ENCODE measurements at places on chromosomes 11 and 22. TPM values are rescaled to one million over a fixed set of nuclear protein-coding genes. Genes with fewer than 3 reads are reported as not detected.

The CHRM1 gene
- not detected for total RNA-seq

- no peak for DNase-seq
Observed at GRCh38 chr22:46674906-46675305, 54.7 kb downstream of the GRAMD4 start.

The FGF4 gene
- not detected for total RNA-seq

DNA sequence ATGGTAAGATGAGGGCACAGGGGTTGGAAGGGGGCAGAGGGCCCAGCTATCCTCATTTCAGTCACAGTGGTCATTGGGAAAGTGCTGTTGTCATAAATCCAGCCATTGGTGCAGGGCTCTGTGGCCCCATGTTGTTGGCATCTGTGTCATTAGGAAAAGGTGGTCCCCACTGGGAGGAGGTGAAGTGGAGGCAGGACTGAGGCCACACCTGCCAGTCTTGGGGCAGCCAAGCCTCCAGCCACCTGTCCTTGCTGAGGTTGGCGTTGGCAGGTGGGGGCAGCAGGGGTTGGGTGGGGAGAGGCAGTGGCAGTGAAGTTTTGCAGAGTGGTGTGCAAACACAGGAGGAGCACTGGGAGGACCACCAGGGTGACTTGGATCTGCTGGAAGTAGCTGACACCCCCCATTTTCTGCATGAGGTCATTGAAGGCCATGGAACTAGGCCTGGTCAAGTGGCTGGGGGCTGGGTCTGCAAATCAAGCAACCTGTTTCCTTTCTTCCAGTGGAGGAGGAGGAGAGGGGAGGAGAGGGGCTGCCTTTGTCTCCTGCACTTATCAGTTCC is 25.3 kb downstream of the SLC22A6 start:
- no peak for DNase-seq

DNA sequence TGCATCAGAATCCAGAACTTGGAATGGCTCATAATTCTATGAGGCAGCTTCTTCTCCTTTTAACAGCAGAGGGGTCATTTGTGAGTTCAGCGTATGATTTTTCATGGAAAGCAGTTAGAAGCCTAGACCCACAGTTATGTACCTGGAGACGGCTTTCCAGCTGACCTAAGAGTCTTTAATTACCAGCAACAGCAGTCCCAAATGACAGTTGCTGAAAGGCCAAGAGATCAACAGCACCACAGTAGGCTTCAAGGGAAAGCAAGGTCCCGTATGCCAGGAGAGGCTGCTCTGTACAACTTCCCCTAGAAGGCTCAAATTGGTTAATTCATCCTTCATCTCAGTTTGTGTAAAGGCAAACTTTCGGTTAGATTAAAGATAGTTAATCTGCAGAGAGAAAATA is 363.0 kb downstream of the SOX6 start:
- DNase-seq = no peak

The TPST2 gene
- 24.5 TPM for total RNA-seq

DNA sequence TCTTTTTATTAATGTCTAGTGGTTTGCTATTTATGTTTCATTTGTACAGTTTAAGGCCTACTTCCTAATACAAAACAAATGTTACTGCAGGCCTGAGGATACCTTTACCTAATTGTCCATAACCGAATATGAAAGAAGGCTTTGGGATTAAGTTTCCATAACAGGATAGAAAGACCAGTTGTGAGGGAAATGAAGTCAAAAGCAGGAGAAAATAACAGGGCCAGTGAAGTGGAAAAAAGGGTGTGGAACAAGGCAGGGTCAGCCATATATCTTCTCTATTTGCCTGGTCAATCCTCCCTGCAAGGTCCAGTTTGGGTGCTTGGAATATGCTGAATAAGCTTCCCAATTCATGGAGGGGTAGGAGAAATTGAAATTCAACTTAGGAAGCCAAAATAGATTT is 211.5 kb downstream of the SWAP70 start:
- no peak for DNase-seq

- no peak for DNase-seq
Observed at GRCh38 chr11:110513259-110513801, 83.6 kb downstream of the FDX1 start.

DNA sequence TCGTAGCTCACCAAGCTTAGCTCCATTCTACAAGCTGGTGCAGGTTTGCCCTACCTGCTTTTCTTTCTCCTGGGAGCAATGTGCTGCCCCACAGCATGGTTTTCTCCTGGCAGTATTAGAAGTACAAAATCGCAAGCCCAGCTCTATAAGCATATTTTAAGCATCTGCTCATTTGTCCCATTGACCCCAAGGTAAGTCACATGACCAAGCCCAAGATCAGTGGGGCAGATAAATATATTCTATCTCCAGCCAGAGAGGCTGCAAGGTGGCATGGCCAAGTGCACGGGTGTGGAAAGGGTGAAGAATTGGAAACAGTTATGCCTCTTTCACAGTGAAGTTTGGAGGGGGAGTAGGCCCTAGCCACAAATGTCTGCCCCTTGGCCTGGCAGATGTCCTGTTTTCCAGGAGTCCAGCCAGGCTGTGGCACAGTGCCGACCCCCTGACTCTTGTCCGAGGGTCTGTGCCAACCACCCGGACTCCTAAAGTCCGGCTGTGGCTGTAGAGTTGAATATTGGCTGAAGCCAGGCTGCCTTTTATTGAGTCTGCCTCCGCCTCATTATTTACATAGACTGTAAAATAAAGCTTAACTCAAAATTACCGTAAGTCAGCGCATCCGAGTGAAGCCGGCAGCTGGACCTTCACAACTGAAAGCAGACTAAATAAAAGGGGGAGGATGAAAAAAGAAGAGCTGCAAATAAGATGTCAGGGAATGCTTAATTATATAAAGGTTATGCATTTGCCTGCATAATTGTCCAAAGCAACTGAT is 165.7 kb downstream of the COMMD9 start:
- no peak for DNase-seq

DNA sequence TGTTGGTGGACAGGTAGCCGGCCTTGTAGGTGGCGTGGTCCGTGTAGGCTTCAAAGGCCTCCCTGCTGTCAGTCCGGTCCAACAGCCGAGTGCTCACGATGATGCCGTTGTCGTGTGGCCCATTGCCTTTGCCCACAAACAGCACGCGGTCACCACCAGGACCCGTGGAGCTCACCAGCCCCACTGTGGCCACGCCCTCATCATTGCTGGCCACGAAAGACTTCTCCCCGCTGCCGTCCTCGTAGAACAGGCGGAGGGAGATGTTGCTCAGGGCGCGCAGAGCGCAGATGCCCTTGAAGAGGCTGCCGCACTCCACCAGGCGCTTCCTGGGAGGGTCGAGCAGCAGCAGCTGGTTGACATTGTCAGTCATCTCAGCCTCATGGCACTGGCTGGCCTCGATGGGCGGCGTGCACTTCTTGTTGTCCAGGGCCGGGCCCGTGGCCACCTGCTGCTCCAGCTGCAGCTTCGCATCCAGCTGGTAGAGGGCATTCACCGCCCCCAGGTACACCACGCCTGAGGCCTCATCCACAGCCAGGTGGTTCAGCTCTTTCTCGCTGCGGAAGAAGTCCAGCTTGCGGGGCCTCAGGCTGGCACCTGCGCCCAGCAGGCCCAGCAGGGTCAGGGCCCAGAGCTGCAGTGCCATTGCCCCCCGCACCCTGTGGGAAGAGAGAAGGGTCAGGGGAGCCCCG is 17.4 kb downstream of the PLXNB2 start:
- no peak for DNase-seq

GRCh38 chr22:31567702-31568101 is 71.4 kb downstream of the SFI1 start:
- DNase-seq = no peak

The IL18 gene
- total RNA-seq = 11.3 TPM

DNA sequence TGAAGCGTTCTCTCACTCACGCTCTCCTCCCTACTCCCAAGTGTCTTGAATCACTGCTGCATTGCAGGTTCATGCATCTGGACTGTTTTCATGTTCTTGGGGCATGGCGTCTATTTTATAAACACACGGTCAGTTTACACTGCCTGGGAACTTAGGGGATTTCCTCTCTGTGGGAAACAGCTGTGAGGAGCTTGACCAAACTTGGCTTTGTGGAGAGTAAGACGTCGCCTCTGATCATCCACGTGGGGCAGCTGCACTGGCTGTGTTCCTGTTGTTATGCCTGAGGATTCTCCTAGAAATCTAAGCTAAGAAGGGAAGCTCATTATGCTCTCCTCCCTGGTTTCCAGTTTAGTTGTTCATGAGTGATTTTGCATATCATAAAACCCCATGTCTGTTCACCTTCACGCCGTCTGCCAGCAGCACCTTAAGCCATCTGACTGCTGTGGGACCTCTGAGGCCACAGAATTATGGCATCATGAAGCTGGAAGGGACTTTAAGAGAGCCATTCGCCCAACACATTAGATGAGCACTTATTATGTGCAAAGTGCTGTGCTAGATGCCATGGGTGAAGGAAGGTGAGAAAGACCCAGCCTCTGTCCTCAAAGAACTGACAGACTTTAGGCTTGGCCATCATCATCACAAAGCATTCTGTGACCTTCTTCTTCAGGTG is 38.8 kb upstream of the POU2AF1 start:
- no peak for DNase-seq

- DNase-seq = no peak
Observed at GRCh38 chr11:107951155-107951554, 22.9 kb downstream of the RAB39A start.

The FOLR2 gene
- 66.4 TPM for total RNA-seq

DNA sequence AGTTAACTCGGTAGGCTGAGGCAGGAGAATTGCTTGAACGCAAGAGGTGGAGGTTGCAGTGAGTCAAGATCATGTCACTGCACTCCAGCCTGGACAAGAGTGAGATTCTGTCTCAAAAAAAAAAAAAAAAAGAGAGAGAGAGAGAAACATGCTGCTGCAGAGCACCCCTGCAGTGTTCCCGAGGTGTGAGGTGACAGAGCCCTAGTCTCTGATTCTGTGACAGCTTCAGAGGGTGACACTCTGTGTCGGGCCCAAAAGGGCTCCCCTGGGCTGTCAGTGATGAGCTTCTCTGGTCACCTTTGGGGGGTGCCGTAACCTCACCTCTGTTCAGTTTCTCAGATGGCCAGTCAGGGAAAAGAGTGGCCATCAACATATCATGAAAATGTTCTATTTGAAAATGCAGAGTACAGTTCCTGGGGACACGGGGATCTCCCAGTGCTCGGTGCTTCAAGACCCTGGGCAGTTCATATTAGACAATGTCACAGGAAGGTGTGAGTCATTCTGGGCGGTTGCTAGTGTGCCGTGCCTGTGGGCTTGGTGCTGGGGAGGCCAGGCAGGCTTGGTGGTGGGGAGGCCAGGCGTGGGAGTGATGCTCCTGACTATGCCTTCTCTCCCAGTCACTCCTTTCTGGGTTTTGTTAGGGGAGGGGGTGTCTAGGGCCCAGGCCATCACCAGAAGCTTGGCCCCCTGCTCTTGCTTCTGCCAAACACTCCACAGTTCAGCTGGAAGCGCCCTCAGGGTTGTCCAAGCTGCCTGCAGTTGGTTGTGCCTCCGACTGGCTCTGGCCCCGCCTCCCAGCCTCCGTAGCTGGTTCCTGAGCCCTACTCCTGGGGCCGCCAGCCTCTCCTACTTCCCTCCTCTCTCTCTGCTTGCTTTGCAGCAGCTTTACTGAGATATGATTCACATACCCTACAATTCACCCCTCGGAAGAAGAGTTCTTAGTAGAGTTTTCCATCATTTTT is 52.5 kb upstream of the CLDN5 start:
- no peak for DNase-seq

- DNase-seq = no peak
Observed at GRCh38 chr11:78065203-78065602, 1.5 kb downstream of the THRSP start.

The POU2AF3 gene
- total RNA-seq = 2.0 TPM

The RFPL2 gene
- not detected for total RNA-seq

DNA sequence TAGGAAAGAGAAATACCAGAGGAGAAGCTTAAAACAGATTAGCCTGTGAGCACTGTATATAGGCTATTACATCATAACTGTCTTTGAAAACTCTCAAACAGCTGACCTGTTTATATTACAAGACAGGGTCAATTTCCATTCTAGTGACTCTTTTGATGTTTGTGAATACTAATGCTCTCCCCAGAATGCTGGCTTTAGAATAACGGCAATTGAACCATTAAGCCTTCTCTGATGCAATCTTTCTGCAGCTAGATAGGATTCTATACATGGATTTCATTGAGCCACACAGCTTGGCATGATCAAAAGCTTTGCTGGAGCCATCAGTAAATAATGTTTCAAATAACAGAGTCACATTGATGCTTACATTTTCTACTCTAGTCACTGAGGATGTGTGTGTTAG is 122.7 kb upstream of the FAT3 start:
- DNase-seq = no peak

DNA sequence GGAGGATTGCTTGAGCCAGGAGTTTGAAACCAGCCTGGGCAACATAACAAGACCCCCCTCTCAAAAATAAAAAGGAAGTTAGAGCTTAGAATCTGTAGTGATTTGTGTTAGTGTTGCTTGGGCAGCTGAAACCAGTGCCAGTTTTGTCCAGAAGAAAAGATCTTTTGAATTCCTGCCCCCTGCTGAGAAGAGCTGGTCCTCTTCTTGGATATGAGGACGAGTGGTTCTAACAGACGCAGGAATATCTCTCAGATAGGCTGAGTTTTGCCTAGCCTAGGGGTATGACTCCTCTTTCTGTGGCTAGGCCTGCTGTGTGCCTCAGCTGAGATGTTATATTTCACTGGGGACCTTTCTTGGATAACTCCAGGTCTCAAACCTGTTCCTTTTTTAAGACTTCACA is 102.8 kb downstream of the STIM1 start:
- no peak for DNase-seq

The FJX1 gene
- total RNA-seq = 11.2 TPM

DNA sequence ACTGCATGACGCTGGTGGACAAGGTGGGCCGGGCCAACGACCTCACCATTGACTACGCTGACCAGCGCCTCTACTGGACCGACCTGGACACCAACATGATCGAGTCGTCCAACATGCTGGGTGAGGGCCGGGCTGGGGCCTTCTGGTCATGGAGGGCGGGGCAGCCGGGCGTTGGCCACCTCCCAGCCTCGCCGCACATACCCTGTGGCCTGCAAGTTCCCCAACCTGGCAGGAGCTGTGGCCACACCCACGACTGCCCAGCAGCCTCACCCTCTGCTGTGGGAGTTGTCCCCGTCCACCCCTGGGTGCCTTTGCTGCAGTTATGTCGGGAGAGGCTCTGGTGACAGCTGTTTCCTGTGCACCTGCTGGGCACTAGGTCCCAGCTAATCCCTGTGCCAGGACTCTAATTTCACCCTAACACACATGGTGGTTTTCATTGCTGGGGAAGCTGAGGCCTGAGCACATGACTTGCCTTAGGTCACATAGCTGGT is 49.0 kb upstream of the PPP6R3 start:
- DNase-seq = no peak

- DNase-seq = no peak
Observed at GRCh38 chr11:1705126-1706052, 8.4 kb downstream of the KRTAP5-6 start.

The ART1 gene
- total RNA-seq = not detected

The ARHGAP8 gene
- total RNA-seq = 1.4 TPM

DNA sequence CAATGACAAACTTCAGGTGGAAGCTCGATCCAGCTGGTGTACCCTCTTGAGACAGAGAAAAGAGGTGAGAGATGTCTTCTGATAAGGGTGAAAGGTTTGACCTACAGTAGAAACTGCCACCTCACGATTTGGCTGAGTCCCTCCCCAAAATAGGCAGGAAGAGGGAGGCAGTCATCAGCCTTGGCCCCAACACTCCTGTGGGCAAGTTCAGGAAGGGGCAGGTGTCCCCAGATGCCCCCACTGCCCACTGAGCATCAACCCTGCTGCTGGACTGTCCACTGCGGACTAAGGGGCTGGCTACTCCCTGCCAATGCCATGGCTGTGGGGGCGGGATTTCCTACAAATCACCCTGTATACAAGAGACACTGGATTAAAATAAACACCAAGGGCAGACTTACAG is 441.4 kb downstream of the BUD13 start:
- DNase-seq = no peak

GRCh38 chr22:49415151-49415951 is 412.3 kb downstream of the BRD1 start:
- DNase-seq = peak; percentile 69

All from posterior vena cava (tissue), 2 donors.